ENCODE measurements at places on chromosomes 4 and X. TPM values are rescaled to one million over a fixed set of nuclear protein-coding genes. Genes with fewer than 3 reads are reported as not detected.

Gene CENPVL1
- total RNA-seq = not detected

Gene DMP1
- total RNA-seq = not detected

Gene RTL5
- total RNA-seq = 1.0 TPM

Gene GABRG1
- 0.03 TPM for total RNA-seq

- no peak for DNase-seq
Observed at GRCh38 chrX:39309721-39310152, 508.5 kb downstream of the MID1IP1 start.

- no peak for DNase-seq
Observed at GRCh38 chr4:499567-499966, 557 bp downstream of the PIGG start.

Gene RNF175
- not detected for total RNA-seq

GRCh38 chrX:19372547-19373331 is 29.0 kb downstream of the PDHA1 start:
- DNase-seq = no peak

DNA sequence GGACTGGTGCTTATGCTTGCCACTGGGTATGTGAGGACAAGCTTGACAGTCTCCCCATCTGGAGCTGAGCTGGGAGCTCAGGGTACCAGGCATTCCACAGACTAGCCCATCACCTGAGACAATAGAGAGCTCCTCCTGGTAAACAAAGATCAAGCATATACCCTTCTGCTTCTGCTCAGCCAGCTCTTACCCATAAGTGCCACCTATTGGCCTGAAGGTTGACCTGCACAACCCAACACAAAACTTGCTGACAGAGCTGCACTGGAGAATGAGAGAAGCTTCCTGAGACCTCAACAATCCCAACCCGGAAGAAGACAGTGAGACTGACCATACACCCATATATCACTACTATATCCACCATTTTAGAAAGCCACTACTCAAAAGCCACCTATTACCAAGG is 1049.2 kb upstream of the INTU start:
- no peak for DNase-seq

DNA sequence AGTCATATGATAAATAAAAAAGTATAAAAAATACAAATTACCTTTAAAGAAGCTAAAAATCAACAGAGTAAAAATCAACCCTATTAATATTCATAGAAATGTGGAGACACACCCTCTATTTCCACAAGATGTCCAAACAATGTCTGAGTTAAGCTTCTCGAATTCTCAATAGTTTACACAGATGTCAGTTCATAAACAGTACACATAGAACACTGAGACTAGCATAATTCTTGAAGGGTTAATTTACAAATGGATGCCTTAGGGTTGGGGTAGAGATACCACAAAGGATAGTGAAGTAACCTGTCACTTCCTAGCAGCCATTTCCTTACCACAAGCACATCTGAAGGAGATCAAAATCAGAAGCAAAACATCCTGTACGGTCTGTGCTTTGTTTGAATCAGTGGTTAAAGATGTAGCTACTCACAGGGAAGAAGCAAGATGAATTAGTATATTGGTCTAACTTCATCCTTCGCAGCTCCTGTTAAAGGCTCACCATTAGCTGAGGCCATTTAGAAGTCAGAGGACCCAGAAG is 2393.9 kb downstream of the ARAP2 start:
- DNase-seq = no peak

All from left colon (tissue), 2 donors.